RPMI8226 (cell line): ENCODE measurements at places on chromosomes 11 and 22.
A peak's percentile ranks its signal among the peaks of the same experiment; 100 is the strongest.

GRCh38 chr22:23122216-23122957 lies 19.4 kb downstream of the RSPH14 start:
- DNase-seq: peak; percentile 40

GRCh38 chr11:66459138-66459778 lies 7.4 kb upstream of the PELI3 start:
- peak; percentile 50 for DNase-seq

DNA sequence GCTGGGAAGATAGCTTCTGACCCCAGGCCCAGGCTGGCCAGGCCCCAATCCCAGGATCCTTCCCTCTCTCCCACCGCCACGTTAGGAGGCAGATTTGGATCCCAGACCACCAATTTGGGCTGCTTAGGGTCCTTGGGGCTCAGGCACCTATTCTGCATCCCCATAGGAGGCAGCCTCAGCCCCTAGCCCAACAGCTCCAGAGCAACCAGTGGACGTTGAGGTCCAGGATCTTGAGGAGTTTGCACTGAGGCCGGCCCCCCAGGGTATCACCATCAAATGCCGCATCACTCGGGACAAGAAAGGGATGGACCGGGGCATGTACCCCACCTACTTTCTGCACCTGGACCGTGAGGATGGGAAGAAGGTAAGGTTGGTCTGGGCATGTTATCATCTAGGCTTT lies 16.1 kb downstream of the TUB start:
- no peak for DNase-seq

DNA sequence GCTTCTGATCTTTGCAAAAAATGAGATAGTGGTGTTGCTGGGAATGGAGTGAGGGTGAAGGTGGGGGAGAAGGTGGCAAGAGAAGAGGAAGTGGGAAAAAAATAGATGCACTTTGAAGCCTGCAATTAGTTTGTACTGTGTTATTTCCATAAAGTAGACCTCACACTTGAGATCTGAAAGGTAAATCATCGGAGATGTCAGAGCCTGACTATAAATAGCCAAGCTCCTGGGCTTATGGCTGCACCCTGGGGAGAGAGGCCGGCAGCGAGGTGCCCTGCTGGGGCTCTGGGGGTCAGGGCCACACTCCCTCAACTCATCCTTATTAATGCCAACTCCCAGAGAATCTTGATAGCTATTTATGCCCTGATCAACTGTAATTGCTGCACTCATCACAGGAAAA lies 134.4 kb downstream of the NXPE2 start:
- DNase-seq: no peak

- DNase-seq: no peak
Measured at GRCh38 chr11:69429716-69430491, 51.6 kb upstream of the LINC01488 start.

GRCh38 chr22:20465759-20466077 lies 28.1 kb upstream of the SCARF2 start:
- no peak for DNase-seq

- no peak for DNase-seq
Measured at GRCh38 chr11:121359591-121359990, 67.0 kb downstream of the SC5D start.

- DNase-seq: no peak
Measured at GRCh38 chr11:112518371-112518770, 257.7 kb upstream of the PLET1 start.

GRCh38 chr11:68271023-68271780 lies 571 bp downstream of the C11orf24 start:
- peak; percentile 94 for DNase-seq

- DNase-seq: no peak
Measured at GRCh38 chr11:68053117-68053516, 14.3 kb downstream of the TCIRG1 start.

GRCh38 chr11:36452236-36452940 lies 57.7 kb downstream of the TRAF6 start:
- peak; percentile 46 for DNase-seq

DNA sequence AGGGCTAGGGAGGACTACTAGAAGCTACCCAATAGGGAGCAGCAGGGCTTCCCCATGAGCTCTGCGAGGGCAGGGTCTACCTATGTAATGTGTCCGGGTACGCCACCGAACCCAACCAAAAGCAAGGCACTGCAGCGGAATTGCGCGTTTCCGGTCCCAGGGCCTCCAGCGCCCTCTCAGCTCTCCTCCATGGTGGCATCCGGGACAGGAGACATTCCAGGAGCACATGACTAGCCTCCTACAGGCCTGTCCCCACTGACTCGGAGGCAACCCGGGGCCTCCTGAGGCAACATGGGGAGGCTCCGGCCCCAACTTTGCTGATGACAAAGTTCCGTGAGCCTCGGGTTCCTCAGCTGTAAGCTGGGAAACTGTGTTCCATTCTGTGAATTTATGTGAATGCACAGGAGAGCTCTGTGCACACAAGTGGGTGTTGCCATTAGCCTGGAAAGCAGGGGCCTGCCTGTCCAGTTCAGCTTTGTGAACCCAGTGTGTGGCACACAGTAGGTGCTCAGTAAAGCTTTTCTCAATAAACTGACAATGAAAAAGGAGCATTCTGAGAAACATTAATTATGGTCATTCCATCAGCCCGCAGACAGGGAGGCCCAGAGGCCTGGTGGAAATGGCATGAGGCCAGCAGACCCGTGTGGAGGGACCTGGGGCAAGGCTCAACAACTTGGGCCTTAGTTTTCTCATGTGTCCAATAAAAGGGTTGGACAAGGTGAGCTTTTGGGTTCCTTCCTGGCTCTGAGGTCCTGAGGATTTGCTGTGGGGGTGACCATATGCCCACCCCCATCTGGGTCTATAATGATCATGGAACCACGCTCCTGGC lies 50.3 kb downstream of the CHRDL2 start:
- peak; percentile 25 for DNase-seq

- DNase-seq: peak; percentile 13
Measured at GRCh38 chr11:82899186-82899820, 927 bp downstream of the PRCP start.

- no peak for DNase-seq
Measured at GRCh38 chr11:132405728-132406127, 1035.3 kb downstream of the NTM start.

DNA sequence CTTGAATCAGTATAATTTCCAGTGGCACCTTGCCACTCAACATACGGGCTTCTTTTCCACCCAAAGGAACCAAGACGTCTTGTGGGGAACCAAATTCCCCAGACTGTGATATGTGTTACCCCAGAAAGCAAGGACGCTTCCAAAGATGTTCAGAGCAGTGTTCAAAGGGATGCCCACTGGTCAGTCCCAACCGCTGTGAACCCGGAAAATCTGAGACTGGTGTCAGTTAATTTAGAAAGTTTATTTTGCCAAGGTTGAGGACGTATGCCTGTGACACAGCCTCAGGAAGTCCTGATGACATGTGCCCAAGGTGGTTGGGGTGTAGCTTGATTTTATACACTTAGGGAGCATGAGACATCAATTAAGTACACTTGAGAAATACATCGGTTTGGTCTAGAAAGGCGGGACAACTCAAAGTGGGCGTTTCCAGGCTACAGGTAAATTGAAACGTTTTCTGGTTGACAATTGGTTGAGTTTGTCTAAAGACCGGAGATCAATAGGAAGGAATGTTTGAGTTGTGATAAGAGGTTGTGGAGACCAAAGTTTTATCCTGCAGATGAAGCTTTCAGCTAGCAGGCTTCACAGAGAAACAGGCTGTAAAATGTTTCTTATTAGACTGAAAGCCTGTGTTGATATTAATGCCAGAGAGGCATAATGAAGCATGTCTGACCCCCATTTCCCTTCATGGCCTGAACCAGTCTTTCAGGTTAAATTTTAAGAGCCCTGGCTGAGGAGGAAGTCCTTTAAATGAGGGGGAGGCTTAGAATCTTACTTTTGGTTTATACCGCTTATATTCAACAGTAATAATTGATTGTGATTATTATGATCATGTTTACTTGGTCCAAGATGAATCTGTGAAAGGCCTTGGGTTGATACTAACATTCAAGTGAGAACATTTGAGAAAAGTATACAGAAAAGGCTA lies 6.8 kb downstream of the APOL3 start:
- DNase-seq: no peak

GRCh38 chr11:20015101-20015500 lies 145.2 kb downstream of the DBX1 start:
- no peak for DNase-seq

DNA sequence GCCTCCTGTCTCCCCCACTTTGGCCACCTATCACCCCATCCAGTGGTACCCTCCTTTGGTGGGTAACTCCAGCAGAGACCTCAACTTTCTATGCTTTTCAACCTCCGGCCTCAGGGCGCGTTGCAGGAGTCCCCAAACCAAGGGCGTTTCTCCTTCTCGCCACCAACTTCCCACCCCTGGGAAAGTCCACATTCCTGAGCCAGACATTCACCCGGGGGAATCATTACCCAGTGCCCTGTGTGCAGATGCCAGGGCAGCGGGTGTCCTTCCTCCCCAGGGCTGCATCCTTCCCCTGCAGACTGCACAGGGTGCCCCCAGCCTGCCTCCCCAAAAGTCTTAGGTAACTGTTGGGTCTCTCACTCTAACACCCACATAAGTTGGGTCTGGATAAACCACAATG lies 26.4 kb downstream of the MYEOV start:
- DNase-seq: no peak

DNA sequence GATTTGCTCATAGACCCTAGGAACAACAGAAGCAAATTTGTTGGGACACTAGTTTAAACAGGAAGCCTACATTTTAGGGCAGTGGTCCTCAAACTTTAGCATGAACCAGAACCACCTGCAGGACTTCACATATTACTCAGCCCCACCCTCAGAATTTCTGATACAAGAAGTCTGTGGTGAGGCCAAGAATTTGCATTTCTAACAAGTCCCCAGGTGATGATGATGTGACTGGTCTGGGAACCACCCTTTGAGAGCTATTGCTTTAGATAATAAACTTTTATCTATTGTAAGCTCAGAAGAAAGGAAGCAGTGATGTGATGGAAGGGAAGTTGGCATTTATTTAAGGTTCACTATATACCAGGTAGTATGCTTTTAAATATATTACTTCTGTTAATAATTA lies 194.0 kb downstream of the FAM181B start:
- no peak for DNase-seq

DNA sequence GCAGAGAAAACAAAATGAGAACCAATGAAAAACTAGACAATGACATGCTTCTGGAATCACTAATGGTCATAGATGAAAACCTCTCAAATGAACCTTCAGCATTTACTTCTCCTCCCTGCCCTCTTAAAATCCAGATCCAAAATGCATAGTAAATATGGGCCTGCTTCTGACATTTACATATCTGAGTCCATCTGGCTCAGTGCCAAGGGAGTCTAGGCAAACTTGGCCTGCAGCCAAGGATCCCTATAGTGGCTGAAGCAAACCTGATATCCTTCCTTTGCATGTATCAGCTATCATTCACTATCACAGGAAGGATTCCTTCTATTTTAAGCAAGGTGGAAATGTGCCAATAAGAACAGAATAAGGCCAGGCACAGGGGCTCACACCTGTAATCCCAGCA lies 104.8 kb downstream of the C11orf58 start:
- DNase-seq: peak; percentile 9

GRCh38 chr11:61949169-61950034 lies 749 bp upstream of the BEST1 start:
- DNase-seq: peak; percentile 43
